ENCODE measurements at places on chromosomes 12 and 14.

GRCh38 chr14:105155681-105156413, 12.7 kb downstream of the JAG2 start:
- DNase-seq: no peak

DNA sequence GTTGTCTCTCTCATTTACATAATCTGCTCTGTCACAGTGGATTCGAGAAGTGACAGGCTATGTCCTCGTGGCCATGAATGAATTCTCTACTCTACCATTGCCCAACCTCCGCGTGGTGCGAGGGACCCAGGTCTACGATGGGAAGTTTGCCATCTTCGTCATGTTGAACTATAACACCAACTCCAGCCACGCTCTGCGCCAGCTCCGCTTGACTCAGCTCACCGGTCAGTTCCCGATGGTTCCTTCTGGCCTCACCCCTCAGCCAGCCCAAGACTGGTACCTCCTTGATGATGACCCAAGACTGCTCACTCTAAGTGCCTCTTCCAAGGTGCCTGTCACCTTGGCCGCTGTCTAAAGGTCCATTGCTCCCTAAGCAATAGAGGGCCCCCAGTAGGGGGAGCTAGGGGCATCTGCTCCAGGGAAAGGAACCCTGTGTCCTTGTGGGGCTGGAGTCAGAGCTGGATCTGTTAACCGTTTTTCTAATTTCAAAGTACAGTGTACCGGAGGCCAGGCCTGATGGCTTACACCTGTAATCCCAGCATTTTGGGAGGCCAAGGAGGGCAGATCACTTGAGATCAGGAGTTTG, 5.1 kb downstream of the ERBB3 start:
- no peak for DNase-seq

GRCh38 chr14:90447720-90448497, 51.1 kb downstream of the CALM1 start:
- no peak for DNase-seq

- DNase-seq: no peak
Measured at GRCh38 chr14:69692594-69692993, 74.3 kb upstream of the SRSF5 start.
